ENCODE measurements at places on chromosomes 2 and 18. TPM values are rescaled to one million over a fixed set of nuclear protein-coding genes. Genes with fewer than 3 reads are reported as not detected.

INPP1 gene
- total RNA-seq, result 25.4 TPM

SAG gene
- not detected for total RNA-seq

CACNB4 gene
- total RNA-seq, result 22.3 TPM

IL18R1 gene
- 1.2 TPM for total RNA-seq

SLC30A3 gene
- total RNA-seq, result 5.5 TPM

ARMC9 gene
- 22.8 TPM for total RNA-seq

LRP1B gene
- 32.3 TPM for total RNA-seq

PRKAG3 gene
- total RNA-seq, result not detected

KIF3C gene
- total RNA-seq, result 56.1 TPM

FIGN gene
- 6.6 TPM for total RNA-seq

RAB27B gene
- total RNA-seq, result 71.8 TPM

SNTG2 gene
- 1.9 TPM for total RNA-seq

DSG1 gene
- total RNA-seq, result 0.20 TPM

KCNIP3 gene
- 11.2 TPM for total RNA-seq

Data from spinal cord (tissue), 10 donors.